Activated naive CD4-positive, alpha-beta T cell treated with anti-CD3 and anti-CD28 coated beads, Interleukin-2, amount 50 U/mL, for 16 hours (primary cell): ENCODE measurements at places on chromosomes 7 and 10.

DNA sequence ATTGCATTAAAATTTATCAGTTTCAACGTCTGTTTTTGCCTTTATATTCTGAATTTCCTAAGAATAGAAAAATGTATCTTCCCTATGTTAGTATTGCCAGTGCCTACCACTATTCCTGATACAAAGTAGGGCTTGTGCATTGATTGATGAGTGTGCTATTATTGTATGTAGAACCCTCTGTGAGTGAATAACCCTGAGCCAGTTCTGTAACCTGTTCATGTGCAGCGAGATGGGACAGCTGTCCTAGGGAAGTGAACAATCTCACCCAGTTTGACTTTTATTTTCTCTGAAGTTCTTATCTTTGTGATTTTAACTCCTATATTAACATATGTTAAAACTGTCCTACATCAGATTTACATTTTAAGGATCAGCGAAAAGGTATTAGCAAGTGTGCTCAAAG lies 178.4 kb upstream of the ADO start:
- DNase-seq: no peak

GRCh38 chr10:7887174-7887816 lies 69.0 kb downstream of the TAF3 start:
- DNase-seq: no peak

GRCh38 chr10:53601260-53601875 lies 828.8 kb upstream of the MBL2 start:
- no peak for DNase-seq

- no peak for DNase-seq
Measured at GRCh38 chr7:2792235-2792634, 51.9 kb downstream of the GNA12 start.

DNA sequence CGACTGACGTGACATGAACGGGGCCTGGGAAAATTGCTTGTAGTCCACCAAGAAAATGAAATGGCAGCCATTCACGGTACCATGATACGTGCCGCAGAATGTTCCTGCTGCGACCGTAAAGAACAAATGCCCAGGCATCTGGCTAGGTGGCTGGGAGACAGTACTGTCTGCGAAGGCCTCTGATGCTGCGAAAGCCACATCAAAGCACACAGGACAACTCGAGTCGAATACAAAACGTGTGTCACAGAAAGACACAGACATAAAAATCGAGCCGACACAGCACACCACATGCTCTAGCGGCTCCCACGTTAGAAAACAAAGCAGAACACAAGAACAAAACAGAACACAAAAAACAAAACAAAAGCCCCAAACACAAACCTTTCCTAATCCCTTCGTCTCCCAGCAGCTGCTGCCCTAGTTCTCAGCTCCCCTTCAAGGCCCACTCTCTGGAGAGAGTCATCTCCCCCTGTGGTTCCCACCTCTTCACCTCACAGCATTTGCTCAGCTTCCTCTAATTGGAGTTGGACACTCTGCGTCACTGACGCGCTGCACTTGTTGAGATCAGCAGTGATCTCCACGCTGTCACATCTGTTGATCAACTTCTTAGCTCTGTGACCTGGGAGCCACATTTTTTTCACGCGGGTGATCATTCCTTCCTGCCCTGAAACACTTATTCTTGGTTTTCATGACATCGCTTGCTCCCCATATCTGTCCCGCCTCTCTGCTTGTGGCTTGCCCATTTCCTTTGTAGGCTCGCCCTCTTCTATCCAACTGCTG lies 112.2 kb downstream of the CLEC2L start:
- peak; percentile 69 for DNase-seq
